IMR-90 (cell line): ENCODE measurements at places on chromosomes 11 and 22. TPM values are rescaled to one million over a fixed set of nuclear protein-coding genes. Genes with fewer than 3 reads are reported as not detected.
A peak's percentile ranks its signal among the peaks of the same experiment; 100 is the strongest.

GRCh38 chr11:112776834-112777233 lies 184.4 kb upstream of the NCAM1 start:
- DNase-seq = no peak

INS gene
- not detected in 2 replicates for polyA plus RNA-seq

DNA sequence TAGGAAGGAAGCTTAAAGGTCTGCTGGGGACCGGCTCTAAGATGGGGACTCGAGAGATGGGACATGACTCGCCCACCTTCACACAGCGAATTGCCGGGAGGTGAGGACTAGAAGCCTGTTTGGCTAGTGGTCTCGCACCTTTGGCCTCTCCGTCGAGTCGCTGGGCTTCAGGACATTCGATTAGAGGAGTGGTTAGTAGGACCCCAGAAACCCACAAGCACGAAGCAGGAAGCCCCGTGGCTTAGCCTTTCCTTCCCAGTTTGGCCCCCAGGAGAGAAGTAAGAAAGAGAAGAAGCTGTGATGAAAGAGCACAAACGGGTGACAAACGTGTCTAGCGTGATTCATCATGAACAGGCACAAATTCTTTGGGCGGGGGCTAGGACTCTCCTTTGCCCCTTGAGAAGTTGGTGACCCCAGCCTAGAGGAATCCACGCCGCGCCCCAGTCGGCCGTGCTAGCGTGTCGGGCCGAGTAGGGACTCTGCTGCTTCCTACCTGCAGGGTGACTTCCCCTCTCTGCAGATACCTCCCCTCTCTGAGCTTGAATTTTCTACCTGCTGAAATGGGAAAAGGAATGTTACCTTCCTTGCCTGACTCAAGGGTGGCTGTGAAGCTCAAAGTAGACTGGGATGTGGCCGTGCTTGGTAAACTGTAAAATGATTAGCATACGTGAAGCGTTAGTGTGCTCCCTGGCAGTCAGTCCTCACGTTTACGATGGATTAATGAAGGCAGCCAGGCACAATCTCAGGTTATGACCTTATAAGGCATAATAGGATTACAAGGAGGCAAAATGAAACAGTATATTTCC lies 1.1 kb upstream of the ADM start:
- peak; percentile 68 for DNase-seq

- no peak for DNase-seq
These were observed 143.2 kb downstream of the OPCML start for GRCh38 chr11:133388975-133389568.

DNA sequence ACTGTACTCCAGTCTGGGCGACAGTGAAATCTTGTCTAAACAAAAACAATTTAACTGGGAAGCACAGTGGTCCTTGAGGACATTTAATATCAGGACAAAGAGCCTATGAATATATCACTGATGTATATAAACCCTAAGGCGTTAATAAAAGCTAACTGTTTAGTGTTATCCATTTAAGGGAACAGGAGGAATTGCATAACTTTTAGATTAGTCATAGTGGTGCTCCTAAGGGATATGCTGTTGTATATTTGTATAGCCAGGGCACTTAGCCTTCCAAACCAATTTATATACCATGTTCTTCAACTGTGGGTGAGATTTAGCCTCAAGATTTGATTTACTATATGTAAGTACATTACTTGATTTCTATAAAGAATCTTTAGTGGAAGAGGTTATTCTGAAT lies 3.0 kb upstream of the CHEK1 start:
- DNase-seq = peak; percentile 77

MPEG1 gene
- polyA plus RNA-seq = not detected in 2 replicates

GRCh38 chr22:37244922-37245722 lies 1.1 kb upstream of the RAC2 start:
- no peak for DNase-seq

FGF4 gene
- polyA plus RNA-seq = not detected in 2 replicates

MS4A3 gene
- polyA plus RNA-seq = not detected in 2 replicates

TMPRSS13 gene
- not detected in 2 replicates for polyA plus RNA-seq

CHRM1 gene
- not detected in 2 replicates for polyA plus RNA-seq

DNA sequence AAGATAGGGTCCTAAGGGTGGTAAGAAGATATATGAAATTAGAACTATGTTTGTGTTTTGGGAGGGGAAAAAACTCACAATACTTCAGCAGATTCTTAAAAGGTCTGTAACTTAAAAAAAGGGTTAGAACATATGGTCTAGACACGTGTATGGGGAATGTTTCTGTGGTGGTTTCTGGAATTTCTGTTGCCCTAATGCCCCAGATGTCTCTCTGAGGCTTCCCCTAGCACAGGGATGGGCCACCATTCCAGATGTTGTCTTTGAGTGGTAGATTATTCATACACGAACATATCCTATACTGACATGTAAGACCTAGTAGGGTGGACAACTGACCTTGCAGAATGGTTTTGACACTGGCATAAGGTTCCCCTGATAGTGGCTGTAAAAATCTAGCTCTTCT lies 26.2 kb downstream of the EHF start:
- peak; percentile 34 for DNase-seq

KREMEN1 gene
- 4.6 and 5.1 TPM in 2 replicates for polyA plus RNA-seq

DNA sequence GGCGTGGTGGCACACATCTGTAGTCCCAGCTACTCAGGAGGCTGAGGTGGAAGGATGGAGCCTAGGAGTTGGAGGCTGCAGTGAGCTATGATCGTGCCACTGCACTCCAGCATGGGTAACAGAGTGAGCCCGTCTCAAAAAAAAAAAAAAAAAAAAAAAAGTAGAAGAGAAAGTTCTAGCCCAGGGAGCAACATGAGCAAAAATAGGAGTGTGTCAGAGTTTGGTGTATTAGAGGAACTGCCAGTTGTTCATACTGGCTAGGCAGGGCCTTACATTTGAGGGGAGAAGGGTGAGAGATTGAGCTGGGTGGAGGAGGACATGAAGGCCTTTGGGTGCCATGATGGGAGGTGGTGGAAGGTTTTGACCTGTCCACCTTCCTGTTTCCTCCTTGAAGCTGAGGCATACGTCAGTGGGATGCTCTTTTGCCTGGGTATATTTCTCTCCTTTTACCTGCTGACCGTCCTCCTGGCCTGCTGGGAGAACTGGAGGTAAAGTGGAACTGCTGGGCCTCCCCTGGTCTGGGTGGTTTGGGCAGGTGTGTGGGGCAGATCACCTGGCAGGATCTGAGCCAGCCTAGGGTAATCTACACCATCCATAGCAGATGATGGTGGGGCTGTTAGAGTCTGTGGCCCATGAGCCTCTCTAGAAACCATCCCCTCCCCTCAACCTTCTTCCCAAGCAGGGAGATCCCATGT lies 7.3 kb downstream of the SIDT2 start:
- no peak for DNase-seq

GLB1L2 gene
- 0.13 and 0.26 TPM in 2 replicates for polyA plus RNA-seq

- no peak for DNase-seq
These were observed 46.3 kb downstream of the MICAL3 start for GRCh38 chr22:17978027-17978426.

MPZL2 gene
- polyA plus RNA-seq = not detected in 2 replicates

DNA sequence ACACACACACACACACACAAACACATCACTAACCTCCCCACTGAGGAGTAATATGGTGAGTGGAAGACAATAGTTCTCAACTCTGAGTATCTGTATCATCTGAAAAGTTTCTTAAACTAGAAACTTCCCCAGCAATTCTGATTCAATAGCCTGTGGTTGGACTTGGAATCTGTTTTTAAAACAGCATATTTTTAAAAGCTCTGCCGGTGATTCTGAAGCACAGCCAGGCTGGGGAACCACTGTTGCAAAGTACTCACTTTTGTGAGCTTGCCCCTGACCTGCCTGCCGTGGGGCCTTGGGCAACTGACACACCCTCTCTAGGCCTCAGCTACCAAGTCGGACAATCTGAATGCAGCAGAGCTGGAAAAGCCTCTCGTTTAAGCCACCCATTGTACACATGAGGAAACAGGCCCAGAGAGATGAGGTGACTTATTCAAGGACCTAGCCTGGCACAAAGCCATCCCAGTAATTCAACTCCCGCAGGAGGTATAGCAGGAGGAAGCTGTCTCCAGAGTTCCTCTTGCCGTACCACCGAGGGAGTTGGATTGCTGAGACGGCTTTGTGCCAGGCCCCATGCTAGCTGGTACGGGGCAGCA lies 8.9 kb downstream of the SLC15A3 start:
- no peak for DNase-seq

MS4A6E gene
- not detected in 2 replicates for polyA plus RNA-seq

MUC5AC gene
- polyA plus RNA-seq = 0.01 and 0.02 TPM in 2 replicates

- DNase-seq = no peak
These were observed 244.1 kb downstream of the MN1 start for GRCh38 chr22:27557286-27558008.

DNA sequence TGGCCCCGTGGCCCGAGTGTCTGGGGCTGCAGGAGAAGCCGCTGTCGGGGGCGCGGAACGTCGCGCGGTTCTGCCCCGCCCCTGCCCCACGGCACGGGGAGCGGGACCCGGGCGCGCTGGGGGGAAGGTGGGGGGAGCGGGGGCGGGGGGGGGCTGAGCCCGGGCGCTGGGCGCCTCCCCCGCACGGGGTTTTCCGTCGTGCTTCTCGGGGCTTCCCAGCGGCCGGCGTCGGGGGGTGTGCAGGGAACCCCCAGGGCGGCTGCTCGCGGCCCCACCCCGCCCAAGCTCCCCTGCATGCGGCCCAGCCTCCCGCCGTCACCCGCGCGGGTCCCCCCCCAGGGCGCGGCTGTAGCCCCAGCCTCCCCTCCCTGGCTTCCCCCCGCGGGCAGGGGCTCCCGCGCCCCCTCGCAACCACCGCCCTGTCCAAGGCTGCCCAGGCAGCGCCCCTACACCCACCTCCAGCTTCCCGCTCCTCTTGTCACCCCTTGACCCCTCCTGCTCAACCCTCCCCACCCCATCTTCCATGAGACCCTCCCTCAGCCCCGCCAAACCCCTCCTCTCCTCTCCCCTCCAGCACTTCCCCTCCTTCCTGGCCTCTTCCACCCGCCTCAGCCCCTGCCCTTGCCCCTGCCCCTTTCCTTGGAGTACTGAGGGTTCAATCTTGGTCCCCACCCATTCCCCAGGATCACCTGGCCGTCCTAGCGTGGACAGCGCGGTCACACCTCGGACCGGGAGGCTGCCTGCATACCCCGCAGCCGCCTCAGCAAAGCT lies 1.7 kb downstream of the IL17REL start:
- no peak for DNase-seq

DNA sequence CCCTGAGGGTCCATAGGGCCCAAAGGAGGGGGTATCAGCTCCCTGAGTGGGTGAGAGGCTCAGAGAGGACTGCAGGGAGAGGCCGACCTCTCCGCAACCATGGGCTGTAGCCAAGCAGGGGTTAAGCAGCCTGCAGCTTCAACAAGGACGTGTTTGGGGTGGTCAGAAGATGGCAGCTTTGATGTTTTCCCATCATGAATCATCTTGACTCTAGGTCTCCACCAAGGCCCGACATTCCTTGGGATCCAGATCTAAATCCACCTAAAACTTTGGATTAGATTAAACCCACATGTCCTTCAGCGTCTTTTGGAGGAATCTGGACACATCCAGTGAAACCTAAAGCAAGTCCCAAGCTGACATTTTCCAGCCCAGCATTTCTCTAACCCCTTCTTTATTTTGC lies 19.8 kb downstream of the FBLN1 start:
- DNase-seq = no peak

RNF169 gene
- polyA plus RNA-seq = 3.0 and 3.6 TPM in 2 replicates

DNA sequence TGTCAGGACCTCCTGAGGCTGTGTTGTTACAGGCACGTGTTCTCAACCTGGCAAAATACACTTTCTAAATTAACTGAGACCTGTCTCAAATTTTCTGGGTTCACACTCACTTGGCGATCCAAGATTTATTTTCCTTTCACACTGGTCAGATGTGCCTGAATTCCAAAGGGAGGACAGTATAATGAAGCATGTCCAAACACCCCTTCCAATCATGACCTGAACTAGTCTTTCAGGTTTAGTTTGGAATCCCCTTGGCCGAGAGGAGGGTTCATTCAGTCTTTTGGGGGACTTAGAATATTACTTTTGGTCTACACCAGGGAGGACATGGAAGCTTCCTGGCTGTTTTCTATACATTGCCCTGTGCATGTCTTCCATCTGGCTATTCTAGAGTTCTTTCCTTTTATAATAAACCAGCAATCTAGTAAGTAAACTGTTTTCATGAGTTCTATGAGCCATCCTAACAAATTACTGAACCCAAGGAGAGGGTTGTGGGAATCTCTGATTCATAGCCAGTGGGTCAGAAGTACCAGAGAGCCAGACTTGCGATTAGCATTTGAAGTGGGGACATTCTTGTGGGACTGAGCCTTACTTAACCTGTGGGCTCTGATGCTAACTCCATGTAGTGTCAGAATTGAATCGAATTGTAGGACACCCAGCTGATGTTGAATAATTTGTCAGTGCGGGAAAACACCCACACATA lies 14.8 kb upstream of the TMEM216 start:
- peak; percentile 78 for DNase-seq

ART1 gene
- not detected in 2 replicates for polyA plus RNA-seq

OR4A15 gene
- not detected in 2 replicates for polyA plus RNA-seq

- DNase-seq = no peak
These were observed 13.6 kb downstream of the IPO7 start for GRCh38 chr11:9397746-9398680.

- no peak for DNase-seq
These were observed 38.4 kb downstream of the DYNC2H1 start for GRCh38 chr11:103147627-103148026.

NAGA gene
- polyA plus RNA-seq = 34.3 and 38.6 TPM in 2 replicates

APOC3 gene
- polyA plus RNA-seq = not detected in 2 replicates

NXPE1 gene
- not detected in 2 replicates for polyA plus RNA-seq

PACSIN2 gene
- polyA plus RNA-seq = 85.0 and 92.2 TPM in 2 replicates

DNA sequence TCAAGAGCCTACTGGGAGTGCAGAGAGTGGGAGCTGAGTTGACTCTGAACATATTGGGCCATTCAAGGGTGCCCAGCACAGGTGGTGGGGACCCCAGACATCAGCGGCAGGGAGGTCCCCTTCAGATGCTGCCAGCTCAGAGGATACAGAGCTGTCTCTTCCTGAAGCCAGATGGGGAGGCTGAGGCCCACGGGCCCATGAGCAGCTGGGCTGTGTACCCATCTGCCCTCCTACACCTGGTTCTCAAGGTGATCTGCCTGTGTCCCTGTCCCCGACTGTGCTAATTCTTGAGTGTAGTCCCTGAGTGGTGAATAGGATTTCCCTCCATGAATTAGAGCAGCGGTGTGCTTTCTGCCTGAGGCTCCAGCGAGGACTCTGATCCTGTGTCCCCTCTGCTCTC lies 76.3 kb downstream of the MICAL2 start:
- no peak for DNase-seq

GPR83 gene
- polyA plus RNA-seq = 0.03 and 0.07 TPM in 2 replicates

APOA5 gene
- not detected in 2 replicates for polyA plus RNA-seq

CEP126 gene
- polyA plus RNA-seq = 0.83 and 1.4 TPM in 2 replicates

TIMM10 gene
- 135 and 148 TPM in 2 replicates for polyA plus RNA-seq
